ENCODE measurements at places on chromosomes 16 and 17.

DNA sequence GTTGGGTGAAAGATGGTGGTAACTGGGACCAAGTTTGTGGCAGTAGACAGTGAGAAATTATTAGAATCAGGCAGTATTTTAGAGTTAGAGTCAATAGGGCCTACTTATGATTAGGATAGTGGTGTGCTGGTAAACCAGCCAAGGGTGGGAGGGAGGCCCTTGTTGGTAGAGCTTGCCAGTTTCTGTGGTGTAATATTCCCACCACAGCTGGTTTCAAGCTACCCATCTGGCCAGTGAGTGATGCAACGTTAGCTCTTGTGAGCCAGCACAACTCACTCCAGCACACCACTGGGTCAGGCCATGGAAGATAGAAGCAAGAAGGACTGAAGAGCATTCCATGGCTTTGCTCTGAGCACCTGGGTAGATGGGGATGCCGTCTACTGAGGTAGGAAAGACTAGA lies 34.9 kb downstream of the GNAO1 start:
- DNase-seq: no peak

- DNase-seq: no peak
Measured at GRCh38 chr17:42781639-42782165, 1.3 kb downstream of the WNK4 start.

DNA sequence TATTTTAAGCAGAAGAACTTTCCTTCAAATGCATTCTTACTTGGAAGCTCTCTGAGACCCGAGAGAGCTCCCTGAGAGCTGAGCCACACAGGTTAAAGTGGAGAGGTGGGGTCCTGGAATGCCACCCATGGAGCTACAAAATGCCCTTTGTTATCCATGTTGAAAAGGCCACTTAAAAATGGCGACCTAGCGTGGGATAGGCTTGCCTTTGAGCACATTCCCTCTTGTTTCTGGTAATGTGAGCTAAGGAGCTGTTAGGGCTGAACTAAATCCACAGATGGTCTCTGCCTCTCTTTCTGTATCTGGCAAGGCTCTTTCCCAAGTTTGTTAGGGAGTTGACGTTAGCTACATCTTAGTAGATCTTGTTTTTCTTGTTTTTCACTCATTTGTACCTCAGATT lies 171.6 kb downstream of the SNX29 start:
- no peak for DNase-seq

DNA sequence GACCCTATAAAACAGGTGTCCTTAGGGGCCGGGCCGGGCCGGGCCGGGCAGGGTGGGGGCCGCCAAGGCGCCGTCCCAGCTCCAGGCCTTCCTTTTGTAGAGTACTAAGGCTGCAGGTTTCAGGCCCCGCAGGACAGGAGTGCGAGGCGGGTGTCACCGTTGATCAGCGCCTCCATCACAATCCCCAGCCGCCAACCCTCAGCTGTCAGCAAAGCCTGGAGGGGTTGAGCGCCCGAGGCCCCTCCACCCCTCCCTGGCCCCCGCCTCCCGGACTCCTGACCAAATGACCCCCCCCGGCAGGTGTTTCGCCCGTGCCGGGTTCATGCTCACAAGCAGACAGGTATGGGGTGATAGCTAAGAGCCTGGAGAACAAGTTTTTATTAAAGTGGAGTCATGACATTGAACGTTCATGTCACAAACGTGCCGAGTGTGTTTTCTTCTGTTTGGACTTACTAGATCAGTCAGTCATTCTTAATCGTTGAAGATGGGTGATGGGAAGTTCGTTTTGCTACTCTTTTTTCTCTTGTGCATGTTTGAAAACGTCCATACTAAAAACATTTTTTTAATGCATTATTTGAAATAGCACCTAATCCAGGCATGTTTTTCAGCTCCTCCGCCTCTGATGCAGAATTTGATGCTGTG lies 534 bp downstream of the ARL2BP start:
- no peak for DNase-seq

GRCh38 chr17:47203984-47204721 lies 5.0 kb upstream of the MYL4 start:
- DNase-seq: no peak

- DNase-seq: no peak
Measured at GRCh38 chr16:22677024-22677830, 136.7 kb upstream of the HS3ST2 start.

DNA sequence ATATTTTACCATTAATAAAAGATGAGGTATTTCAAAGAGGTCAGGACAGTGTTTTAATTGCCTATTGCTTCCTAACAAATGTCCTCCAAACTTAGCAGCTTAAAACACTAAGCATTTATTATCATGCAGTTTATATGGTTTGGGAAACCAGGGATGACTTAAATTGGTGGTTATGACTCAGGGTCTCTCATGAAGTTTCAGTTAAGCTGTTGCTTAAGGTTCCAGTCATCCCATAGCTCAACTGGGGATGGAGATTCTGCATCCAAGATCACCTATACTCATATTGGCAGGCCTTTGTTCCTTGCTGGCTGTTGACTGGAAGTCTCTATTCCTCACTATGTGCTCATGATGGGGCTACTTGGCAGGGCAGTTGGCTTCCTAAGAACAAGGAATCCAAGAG lies 1329.9 kb upstream of the GOT2 start:
- no peak for DNase-seq

DNA sequence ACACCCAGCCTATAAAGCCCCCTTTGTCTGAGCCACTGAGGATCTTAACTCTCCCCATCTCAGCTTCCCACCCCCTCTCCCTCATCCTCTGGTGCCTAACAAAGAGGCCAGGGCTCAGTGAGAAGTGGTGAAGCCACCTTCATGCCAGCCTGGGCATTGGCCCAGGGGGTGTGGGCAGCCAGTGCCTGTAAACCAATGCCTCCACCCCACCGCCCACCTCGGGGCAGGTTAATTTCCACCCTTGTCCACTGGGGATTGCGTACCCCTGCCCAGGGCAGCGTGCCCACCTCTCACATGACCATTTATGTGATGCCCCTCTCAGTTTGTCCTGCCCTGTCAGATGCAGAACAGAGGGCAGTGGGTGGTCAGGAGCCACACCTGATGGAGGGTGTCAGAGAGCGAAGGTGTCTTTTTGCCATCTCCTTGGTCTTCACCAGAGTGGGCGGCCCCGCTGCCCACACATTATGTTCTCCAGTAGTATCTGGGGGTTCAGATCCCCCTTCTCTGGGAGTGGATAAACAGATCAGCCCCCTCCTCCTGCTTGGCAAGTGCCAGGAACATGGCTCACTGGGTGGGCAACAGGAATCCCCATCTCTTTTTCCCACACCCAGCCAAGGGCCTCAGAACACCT lies 10.1 kb upstream of the ARHGAP23 start:
- no peak for DNase-seq

- DNase-seq: no peak
Measured at GRCh38 chr17:61511480-61512182, 59.4 kb downstream of the TBX4 start.

DNA sequence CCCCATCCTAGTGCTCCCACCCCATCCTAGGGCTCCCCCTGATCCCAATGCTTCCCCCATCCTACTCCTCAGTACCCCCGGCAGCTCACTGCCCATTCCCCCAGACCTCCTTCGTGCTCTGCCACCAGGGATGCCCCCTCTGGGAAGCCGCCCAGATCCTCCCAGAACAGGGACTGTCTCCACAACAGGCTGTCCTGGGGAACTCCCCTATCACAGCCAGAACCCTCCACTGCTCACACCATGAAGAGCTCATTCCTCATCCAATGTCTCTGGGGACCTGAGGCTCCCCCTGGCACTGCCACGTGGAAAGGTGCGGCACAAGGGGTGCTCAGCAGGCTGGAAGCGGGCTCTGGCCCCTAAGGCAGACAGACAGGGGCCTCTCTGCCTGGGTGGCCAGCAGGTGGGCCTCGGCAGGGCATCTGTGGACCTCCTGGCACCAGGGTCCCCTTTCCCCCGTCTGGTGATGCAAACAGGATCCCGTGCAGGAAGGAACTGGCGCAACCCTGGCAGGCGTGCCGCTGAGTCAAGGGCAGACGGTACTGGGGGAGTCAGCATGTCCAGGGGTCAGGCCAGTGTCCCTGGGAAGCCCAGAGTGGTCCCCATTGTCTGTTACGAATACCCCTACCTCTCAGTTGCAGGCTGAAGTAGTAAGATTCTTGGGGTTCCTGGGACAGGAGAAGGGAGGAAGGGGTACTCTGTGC lies 14.8 kb upstream of the PVALEF start:
- no peak for DNase-seq

DNA sequence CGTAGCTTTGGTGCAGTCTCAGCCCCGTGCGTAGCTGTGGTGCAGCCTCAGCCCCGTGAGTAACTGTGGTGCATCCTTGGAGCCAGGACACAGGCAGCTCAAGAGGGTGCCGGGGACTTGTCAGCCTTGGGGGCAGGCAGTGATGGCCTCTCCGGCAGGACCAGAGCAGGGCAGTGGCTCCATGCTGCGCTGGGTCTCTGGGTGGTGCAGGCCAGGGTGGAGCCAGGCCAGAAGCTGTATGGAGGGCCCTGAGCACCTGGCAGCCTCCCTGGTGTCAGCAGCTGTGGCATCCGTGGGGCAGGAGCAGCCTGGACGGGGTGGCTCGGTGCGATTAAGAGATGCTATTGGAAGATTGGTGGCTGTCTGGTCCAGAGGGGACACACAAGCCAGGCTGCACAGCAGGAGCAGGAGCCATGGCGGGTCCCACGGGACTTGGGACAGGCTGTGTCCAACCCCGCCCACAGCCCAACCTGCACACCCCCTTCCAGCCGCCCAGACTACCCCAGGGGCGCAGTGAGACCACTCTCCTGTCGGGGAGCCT lies 28.3 kb upstream of the CDH15 start:
- no peak for DNase-seq

DNA sequence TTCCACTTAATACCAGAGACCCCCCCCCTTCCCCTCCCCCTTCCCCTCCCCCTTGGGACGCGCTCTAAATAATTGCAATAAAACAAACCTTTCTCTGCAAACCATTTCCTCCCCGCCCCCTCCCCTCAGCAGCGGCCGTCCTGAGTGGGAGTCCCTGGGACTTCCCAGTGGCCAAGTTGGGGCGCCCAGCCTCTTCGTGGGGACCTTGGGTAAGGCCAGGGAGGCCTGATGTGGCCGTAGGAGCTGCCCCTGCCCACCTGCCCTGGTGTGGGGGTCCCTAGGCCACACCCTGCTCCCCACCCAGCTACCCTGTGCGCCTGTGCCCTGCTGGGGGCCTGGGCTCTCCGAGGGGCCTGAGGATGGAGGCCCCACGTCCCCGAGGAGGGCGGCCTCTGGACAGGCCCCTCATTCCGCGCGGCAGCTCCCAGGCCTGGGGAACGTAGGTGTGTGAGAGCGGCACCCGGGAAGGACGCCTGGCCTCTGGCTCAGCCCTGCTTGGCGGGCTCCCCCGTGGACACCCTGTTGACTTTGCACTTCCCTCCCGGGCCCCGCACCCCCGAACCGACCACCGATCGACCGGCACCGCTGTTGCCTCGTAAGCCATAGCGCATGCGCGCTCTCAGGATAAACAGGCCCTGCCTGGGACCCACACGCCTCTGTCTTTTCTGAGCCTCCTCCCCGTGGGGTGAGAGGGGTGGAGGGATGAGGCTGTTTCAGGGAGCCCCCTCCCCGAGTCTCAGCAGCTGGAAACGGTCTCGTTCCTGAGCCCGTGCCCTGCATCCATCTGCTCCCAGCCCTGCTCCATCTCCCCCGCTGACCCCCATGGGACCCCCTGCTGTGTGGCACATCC lies 9.0 kb downstream of the NTHL1 start:
- DNase-seq: no peak

DNA sequence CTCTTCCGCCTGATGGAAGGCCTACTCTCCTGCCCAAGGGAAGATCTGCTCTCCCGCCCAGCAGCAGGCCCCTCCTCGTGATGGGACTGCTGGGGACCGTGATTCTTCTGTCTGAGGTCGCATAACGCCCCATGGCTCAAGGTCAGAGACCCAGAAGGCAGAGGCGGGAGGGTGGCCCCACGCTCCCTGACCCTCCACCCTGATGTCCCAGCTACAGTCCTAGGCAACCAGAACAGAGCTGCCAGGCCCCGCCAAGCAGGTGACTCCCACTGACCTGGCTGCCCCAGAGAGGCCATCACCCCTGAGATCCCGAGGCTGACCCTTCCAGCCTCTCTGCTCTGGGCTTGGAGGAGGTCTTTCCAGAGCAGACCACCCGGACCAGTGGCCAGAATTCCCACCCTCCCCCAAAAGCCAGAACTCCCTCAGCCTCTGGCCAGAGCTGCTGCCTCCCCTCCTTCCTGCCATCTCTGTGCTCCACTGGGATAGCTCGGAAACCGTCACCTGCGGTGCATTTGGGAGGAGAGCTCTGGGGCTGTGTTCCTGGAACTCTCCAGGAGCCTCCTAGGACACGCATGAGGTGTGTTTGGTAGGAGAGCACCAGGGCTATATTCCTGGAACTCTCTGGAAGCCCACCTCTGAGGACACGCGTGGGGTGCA lies 7.3 kb downstream of the ENPP7 start:
- no peak for DNase-seq

- peak; percentile 52 for DNase-seq
Measured at GRCh38 chr16:80174416-80174815, 366.4 kb upstream of the DYNLRB2 start.

DNA sequence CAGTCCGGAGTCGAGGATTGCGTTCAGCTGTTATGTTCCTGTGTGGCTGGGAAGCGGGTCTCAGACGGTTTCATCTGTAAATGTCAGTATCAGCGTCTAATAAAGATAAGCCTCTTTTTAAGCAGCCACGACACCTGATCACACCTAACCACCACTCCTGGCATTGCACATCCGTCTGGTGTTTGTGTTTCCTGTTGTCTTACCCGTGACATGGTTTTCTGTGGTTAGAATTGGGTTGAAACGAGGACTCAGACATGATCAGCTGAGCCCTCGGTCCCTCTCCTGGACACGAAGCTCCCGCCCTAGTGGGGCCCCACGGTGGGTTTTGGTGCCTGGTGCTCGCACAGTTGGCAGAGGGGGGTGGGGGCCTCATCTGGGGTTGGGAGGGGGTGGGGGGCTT lies 18.3 kb downstream of the CPNE7 start:
- DNase-seq: no peak

GRCh38 chr16:14354561-14355351 lies 275.3 kb downstream of the PARN start:
- no peak for DNase-seq

All from skeletal muscle cell (primary cell).